ENCODE measurements at places on chromosomes 5 and 9.

- DNase-seq: no peak
These were observed 2112.9 kb upstream of the WWC1 start for GRCh38 chr5:166178411-166179080.

DNA sequence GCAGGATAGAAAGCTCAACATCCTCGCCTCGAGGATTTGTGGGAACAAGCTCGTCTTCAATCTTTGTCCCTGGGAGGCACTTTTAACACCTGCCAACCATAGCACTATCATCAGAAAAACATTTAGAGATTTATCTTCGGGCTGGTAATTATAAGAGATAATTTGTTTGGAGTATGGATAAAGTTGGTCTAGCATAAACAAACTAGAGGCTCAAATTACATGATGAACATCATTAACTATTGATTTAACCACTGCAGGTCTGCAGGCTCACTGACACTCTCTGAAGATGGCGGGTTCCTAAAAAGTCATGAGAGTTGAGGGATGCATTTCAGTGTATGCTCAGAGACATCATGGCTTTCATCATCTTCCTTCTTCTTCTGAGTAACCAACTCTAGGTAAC is 25.8 kb upstream of the PCA3 start:
- no peak for DNase-seq

DNA sequence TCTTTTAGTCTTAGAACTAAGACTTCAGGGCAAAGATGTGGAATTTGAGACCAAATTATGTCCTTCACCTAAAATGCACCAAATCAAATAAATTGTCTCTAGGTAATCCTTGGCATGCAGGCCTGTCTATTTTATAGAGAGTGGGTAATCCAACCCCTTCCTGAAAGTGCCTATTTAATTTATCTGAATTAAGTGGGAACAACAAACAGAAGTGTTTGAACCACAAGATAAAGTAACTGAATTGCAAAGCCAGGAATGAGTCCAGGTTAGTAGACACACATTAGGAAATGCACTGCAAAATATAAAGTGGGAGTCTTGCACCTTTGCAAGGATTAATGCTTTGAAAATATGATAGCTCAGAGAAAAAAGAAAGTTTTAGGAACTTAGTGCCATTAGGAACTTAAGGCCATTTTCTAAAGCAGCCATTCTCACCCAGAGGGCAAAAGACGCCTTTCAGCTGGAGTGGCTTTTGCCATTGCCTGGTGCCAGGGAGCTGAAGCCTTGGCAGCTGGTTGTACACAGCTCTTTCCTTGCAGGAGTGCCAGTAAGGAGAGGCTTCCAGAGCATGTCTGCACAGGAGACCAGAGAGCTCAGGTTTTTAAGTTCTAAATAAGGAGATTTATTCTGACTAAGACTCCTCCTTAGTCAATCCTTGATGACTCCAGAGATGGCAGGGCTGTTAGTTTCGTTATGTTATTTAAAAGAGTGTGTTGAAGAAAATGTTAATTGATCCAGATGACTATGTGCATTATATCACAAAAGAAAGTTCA is 151.7 kb upstream of the ELL2 start:
- no peak for DNase-seq

- DNase-seq: no peak
These were observed 136.6 kb upstream of the HAND1 start for GRCh38 chr5:154614595-154614994.

DNA sequence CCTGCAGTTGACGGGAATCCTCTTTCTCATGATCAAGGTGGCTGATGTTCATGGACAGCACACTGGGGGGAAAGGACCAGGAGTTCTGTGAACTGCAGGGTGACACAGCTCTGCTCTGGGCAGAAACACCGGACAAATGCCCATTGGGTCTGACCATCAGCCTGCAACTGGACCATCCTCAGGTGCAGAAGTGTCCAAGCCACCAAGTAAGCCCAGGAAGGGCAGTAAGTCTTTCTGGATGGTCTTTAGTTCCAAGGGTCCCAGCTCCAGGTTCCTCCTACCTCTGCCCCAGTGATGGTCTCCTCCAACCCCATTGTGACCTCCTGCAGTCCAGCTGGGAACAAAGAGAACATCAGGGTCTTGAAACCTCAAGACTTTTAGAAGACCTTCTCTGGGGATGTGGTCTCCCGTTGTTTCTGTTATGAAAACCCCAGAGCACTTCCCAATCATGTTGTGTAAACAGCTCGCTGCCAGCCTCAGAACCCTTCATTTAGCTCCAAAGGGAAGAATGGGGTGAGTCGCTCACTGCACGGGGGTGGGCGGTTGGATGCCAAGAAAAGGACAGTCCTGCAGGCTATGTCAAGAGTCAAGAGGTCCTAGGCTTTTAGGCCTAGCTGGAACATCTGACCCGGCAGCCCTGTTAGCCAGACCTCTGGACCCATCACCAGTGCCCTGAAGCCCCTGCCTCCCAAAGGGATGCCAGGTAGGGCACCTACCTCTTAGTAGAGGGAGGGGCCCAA is 41.8 kb upstream of the TCF7 start:
- DNase-seq: no peak

DNA sequence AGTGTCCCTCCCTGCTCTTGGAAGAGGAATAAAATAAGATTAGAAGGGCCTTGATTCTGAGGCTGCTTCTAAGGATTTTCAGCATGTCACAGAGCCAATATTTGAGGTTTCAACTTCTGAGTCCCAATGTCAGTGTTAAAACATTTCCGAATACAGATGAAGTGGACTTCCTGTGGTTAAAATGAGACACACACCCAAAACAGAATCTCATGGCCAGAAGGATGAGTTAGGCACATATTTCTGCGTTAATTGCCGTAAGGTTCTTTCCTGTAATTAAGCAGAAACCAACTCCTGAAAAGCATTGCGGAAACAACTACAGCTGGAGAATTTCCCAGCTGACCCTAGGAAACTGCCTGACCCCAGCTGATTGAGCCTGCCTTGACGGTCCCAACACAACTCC is 10.4 kb upstream of the ZNF354B start:
- DNase-seq: no peak

DNA sequence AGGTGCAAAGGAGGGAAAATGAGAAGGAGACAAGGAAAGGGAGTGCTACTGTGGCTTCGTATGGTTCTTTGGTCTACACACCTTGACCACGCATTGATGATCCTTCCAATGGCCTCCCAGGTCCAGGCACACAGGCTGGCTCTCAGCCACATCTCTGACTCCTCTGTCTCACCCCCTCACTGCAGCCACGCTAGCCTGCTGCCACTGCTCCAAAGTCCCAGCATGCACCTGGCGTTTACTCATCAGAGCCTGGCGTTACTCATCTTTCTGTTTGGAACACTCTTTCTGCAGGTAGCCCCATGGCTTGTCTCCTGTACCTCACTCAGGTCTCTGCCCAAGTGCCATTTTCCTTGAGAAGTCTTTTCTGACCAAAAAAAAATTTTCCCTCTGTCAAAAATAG is 195.5 kb downstream of the SNCAIP start:
- DNase-seq: no peak

GRCh38 chr5:159244163-159244562 is 18.9 kb upstream of the UBLCP1 start:
- DNase-seq: no peak

DNA sequence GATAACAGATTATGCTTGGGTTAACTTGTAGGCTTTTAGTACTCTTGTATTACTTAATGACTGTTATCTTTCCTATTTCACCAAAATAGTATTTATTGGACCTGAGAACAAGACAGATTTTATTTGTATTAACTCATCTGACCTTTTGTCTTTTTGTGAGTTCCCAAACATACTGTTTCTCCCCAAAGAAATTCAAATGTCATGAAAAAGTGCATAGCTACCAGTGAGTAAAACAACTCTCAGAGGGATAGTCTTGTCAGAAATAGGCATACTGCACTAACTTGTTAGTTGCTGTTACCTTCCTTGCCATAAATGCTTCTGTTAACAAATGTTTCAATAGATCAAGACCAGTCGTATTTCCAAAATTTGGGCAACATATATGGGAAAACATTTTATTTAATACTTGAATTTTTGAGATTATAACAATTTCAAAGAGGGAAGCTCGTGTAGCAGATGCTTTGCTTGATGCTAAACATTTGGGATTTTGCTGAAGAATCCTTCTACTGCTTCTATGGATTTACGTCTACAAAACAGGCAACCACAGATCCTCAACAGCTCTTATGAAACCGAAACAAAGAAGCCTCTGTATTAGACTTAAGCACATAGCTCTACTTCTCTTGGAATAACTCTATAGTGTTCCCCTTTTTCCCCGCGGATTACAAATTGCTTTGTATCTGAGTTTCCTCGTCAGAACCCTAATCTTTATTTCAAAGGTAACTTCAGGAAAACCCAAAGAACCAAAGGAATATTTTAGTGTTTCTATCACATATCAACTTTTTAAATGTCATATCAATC is 248.8 kb downstream of the MCTP1 start:
- no peak for DNase-seq

DNA sequence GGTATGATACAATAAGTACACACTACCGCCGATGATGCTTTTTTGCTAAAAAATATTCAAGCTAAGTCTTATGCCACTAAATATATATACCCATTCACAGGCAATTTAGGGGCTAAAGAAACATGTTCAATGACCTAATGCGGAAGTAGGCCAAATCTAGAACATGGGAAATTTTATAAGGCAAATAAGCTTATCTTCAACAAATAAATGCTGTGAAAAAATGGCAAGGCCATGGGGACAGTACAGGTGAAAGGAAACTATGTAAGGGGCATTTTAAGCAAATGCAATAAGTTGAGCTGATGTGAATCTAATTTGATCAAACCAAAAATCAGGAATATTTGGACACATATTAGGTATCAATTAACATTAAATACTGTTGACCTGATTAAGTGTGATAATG is 339.5 kb upstream of the EDIL3 start:
- DNase-seq: peak; percentile 4

DNA sequence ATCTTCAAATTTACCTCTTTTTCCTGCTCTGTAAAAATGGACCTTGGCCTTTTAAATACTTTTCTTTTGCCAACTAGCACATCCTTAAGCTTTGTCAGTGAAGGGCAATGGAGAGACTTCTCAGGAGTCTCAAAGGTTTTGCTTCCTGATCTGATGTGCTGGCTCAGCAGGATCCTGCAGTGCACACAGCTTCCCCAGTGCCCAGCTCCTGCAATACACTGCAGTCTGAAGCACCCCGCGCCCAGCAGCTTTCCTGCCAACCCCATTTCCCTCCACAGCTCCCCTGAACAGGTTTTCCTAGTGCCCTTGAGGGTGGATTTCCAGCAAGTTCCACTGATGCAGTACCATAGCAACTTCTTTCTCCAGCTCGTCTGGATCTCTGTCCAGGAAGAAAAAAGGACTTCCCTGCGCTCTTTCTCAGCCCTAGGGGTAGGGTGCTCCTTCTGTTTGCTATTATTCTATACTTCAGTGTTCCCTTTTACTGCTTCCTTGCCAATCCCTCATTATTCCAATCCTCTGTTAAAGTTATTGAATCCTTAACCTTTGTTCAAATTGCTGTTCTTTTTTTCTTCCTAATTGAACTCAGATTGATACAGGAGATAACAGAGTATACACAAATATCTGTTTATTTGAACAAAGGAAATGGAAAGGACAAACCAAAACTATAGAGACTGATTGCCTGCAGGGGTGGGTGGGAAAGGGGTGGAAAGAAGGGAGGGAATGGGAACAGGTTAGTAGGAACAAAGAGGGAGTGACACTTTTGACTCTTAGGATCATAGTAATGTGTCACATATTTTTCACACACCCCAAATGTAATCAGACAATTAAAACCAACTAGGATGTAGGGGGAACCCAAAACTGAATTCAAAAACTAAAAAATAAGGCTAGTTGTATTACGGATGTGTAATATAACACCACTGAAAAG is 8.5 kb downstream of the SNAPC3 start:
- DNase-seq: no peak

DNA sequence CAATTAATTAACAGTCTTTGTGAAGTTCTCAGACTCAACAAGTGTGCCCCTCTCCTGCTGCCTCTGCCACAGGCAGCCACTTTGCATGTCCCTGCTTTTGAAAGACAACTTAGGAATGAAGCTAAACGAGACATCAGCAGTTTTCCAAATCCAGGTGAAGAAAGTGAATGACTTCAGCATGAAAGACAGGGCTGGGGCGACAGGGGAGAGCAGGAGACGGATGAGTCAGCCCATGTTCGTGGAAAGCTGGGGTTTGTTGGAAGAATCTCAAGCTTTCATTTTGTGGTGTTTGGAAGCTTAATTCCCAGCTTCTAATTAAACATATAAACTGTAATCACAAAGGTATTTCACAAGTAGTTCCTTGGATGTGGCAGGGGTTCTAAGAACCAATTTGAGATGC is 207.8 kb upstream of the MAP3K1 start:
- DNase-seq: no peak

- no peak for DNase-seq
These were observed 3.5 kb upstream of the CNTFR start for GRCh38 chr9:34592895-34593601.

DNA sequence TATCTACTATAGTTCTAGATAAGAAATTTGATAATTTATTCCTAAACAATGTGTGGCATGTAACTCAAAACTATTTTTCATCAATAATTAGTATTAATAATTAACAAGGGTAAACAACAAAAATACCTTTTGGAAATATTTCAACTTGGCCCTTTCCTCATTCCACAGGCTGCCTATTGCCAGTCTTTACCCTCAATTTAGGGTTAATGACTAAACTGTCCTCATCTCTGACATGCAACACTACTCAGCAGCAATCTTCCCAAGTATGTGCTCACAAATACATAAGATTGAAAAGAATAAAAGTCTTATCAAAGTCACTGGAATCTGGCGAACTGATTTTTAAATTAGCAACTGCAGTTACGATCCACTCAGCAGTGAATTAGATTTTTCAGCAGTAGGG is 153.6 kb downstream of the GLIS3 start:
- DNase-seq: no peak

DNA sequence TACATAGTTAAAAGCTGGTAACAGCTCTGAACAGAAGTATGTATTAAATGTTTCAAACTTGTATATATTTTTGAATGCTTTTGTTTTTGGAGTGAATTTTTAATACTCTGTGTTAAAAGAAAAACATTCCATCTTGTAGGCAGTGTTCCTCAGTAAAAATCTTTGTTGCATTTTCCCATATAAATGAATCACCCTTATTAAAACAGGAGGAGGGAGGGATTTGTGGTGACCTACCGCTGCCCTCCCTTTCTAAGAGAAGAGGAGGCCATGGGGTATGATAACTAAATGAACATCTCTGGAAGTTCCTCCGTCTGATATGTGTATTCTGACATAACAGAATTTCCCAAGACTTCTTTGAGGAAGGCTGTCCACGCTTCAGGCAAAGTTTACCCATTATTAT is 53.4 kb downstream of the INIP start:
- DNase-seq: no peak

Measured in LNCaP clone FGC (cell line).